Esophagus mucosa (tissue), 1 donor: ENCODE measurements at places on chromosomes 12 and 14. TPM values are rescaled to one million over a fixed set of nuclear protein-coding genes. Genes with fewer than 3 reads are reported as not detected.
A peak's percentile ranks its signal among the peaks of the same experiment; 100 is the strongest.

Gene COCH
- total RNA-seq, result 0.12 TPM

Gene NEDD1
- 11.2 TPM for total RNA-seq

Gene KTN1
- 80.7 TPM for total RNA-seq

Gene C12orf54
- 8.5 TPM for total RNA-seq

Gene FGF23
- total RNA-seq, result not detected

Gene TTC7B
- total RNA-seq, result 9.9 TPM

Gene NCOR2
- total RNA-seq, result 60.3 TPM

GRCh38 chr14:91679273-91679672 is 52.6 kb downstream of the CATSPERB start:
- ATAC-seq, result no peak

DNA sequence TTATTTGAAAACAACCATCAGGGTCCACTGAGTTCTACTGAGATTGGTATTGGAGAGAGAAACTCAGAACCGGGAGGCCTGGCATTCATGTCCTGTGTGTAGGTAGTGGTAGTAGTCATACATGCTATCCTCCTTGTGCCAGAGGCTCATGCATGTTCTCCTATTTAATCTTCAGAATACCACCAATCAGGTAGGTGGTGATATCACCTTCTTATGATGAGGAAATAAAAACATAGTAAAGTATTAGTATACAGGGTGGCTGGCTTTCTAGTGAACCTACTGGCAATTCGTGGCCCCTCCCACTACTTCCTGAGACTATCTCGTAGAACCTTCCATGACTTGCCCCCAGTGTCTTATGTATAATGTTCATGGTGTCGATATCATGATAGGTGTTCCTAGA is 40.5 kb upstream of the EID3 start:
- ATAC-seq, result peak; percentile 55

DNA sequence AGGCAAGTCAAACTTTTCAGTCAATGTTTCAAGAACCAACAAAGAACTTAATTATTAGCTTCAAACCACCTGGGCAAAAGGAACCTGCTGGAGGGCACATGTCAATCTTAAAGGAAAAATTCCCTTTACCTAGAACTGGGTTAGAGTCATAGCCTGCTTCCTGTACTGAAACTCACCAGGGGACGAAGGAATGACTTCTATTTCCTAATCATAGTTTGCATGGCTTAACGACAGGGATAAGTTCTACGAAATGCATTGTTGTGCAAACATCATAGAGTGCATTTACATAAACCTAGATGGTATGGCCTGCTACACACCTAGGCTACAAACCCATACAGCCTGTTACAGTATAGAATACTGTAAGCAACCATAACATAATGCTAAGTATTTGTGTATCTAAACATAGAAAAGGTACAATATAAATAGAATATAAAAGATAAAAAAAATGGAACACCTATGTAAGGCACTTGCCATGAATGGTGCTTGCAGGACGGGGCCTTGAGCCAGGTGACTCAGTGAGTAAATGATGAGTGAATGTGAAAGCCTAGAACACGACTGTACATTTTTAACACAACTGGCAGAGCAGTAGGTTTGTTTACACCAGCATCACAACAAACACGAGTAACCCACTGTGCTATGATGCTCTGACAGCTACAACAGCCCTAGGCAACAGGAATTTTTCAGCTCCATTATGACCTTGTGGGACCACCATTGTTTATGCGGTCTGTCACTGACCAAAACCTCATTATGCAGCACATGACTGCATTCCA is 234.9 kb upstream of the CAND1 start:
- peak; percentile 90 for ATAC-seq

GRCh38 chr12:106893451-106893850 is 62.3 kb upstream of the TMEM263 start:
- no peak for ATAC-seq

GRCh38 chr12:89501793-89502192 is 22.8 kb downstream of the GALNT4 start:
- no peak for ATAC-seq
